ENCODE measurements at places on chromosomes 16 and 17.

GRCh38 chr17:38575781-38576180 lies 30.0 kb downstream of the SRCIN1 start:
- H3K36me3 ChIP-seq = no peaks in the 10 kb centered on the region
- no peak overlapping the region for H3K27ac ChIP-seq
- H3K27me3 ChIP-seq = peaks cover 75% of the 10 kb centered on the region
- H3K4me3 ChIP-seq = no peak overlapping the region
- no peak for DNase-seq

DNA sequence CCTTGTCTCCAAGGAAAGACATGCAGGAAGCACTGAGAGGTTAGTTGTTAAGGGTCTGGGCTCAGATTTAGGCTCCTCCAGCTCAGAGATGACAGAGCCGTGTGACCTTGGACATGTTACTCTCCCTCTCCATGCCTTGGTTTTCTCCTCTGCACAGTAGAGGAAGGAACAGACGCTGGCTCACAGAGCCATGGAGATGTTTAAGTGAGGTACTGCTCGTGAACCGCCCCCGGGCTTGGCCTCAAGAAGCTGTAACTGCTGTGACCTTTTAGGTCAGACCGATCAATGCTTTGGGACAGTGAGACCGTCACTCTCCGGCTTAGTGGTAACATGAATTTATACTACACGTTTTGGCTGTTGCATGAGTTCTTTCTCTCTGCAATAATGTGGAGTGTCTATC lies 197.4 kb downstream of the C16orf95 start:
- no peak for DNase-seq
- no peaks in the 10 kb centered on the region for H3K27me3 ChIP-seq
- no peaks in the 10 kb centered on the region for H3K4me1 ChIP-seq
- H3K4me3 ChIP-seq = no peak overlapping the region
- H3K27ac ChIP-seq = no peak overlapping the region

- H3K27ac ChIP-seq = no peak within 1 kb of the TSS
- H3K36me3 ChIP-seq = peaks cover 60% of the 10 kb centered on the region
- no peaks in the 10 kb centered on the region for H3K4me1 ChIP-seq
- no peak within 1 kb of the TSS for H3K4me3 ChIP-seq
- no peaks in the 10 kb centered on the region for H3K27me3 ChIP-seq
Measured at GRCh38 chr16:67884684-67885083, at the start of gene NRN1L. TSS of gene NRN1L (plus strand) at chr16:67884885. CDS start at chr16:67884904, 19 bp downstream.

DNA sequence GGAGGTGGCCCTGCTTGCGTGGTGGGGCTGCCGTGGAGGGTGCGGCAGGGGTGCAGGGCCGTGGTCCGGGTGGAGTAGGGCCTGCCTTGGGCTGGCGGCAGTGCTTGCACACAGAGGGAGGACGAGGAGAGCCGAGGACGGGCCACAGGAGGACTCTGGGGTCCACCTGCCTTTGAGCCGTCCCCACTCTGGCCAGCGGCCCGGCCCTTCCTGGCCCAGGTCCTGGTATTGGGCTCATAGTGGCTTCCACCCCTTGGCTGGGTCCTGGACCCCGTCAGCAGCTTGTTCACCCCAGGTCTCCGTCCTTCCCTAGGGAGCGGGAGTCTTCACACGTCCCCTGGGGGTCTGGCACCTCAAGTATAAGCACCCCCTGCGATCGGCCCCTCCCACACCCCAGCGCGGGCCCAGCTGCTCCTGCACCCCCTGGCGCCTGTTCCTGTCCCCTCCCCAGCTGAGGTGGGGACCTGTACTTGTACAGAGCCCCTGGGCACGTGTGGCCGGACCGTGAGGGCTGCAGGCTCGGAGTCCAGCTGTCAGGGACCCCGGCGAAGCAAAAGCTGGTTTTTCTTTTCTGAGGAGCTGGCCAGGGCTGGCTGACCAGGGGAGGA lies 40.1 kb downstream of the SOX8 start:
- H3K4me3 ChIP-seq = no peak overlapping the region
- peaks cover 6% of the 10 kb centered on the region for H3K27me3 ChIP-seq
- H3K27ac ChIP-seq = no peak overlapping the region
- H3K4me1 ChIP-seq = no peaks in the 10 kb centered on the region
- no peak for DNase-seq

DNA sequence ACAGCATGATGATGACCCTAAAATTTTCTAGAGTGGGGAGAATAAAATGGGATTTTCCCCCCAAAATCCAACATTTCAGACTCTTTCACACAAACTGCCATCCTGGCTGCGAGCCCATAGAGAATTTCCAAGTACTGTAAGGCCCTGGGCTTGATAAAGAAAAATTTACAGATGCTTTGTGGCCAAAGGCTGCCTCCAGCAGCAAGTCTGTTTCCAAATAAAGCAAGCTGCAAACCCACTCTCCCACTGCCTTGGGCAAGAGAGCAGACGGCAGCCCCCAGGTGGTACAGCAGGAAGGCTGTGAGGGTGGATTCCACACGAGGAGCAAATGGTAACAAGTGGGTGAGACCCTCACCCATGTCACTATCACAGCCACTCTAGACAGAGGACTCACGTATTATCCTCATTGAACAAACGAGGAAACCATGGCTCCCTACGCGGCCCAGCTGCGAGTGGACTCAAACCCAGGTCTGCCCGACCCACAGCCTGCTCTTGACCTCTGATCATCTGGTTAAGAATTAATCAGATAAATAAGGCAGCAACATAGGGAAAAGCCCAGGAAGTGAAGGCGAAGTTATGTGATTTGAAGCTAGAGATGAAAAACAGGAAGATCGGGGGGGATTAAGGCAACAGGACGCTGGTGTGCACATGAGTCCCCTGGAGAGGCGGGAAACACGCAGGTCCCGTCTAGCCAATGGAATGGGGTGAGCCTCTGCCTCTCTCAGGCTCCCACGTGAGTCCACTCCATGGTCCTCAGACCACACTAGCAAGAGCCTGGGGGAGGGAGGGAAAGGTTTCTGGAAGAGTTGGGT lies 37.4 kb downstream of the AXIN2 start:
- H3K27ac ChIP-seq = no peak overlapping the region
- no peak overlapping the region for H3K4me3 ChIP-seq
- no peaks in the 10 kb centered on the region for H3K36me3 ChIP-seq
- H3K27me3 ChIP-seq = no peaks in the 10 kb centered on the region
- no peak for DNase-seq

DNA sequence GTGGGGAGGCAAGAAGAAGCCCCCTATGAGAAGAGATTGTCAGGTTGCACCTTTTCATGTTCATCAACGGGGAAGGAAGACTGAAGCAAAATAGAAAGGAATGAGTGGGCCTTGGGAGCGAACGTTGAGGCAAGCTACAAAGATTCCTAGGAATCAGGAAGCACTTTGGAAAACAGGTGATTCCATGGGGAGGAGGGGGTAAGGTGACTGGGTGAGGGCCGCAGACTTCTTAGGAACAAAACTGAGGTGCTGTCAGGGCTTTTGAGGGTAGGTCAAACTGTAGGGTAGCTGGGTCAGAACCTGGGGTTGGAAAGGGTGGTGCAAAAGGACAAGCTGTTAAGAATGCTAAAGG lies 528 bp downstream of the ITFG1 start:
- peak overlapping the region; percentile 87 for H3K4me3 ChIP-seq
- no peaks in the 10 kb centered on the region for H3K27me3 ChIP-seq
- DNase-seq = no peak
- peaks cover 14% of the 10 kb centered on the region for H3K36me3 ChIP-seq
- H3K4me1 ChIP-seq = peaks cover 47% of the 10 kb centered on the region
- peak overlapping the region; percentile 97 for H3K27ac ChIP-seq

GRCh38 chr16:85615852-85616606 lies 2.9 kb downstream of the GSE1 start:
- peak overlapping the region; percentile 13 for H3K27ac ChIP-seq
- DNase-seq = peak; percentile 90
- H3K36me3 ChIP-seq = peaks cover 9% of the 10 kb centered on the region
- no peaks in the 10 kb centered on the region for H3K27me3 ChIP-seq

DNA sequence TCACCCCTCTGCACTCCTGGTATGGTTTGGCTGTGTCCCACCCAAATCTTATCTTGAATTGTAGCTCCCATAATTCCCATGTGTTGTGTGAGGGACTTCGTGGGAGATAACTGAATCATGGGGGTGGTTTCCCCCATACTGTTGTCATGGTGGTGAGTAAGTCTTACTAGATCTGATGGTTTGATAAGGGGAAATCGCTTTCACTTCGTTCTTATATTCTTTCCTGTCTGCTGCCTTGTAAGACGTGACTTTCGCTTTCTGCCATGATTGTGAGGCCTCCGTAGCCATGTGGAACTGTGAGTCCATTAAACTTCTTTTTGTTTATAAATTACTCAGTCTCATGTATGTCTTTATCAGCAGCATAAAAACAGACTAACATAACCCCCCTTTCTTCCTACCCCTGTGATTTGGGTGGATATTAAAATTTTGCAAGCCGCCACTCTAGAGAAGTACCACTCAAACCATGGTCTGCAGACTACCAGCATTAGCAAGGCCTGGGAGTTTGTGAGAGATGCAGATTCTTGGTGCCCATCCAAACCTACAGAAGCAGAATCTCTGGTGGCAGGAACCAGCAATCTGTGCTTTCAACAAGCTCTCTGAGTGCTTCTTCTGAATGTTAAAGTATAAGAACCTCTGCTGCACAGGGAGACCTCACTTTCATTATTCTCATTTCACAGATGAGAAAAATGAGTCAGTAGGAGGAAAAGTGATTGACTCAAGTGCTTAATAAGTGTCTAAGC lies 999.5 kb upstream of the EEF2KMT start:
- no peaks in the 10 kb centered on the region for H3K27me3 ChIP-seq
- DNase-seq = no peak
- H3K4me1 ChIP-seq = no peaks in the 10 kb centered on the region
- no peaks in the 10 kb centered on the region for H3K36me3 ChIP-seq
- no peak overlapping the region for H3K4me3 ChIP-seq

GRCh38 chr17:78458091-78458490 lies 79.6 kb downstream of the PGS1 start:
- no peaks in the 10 kb centered on the region for H3K27me3 ChIP-seq
- no peak for DNase-seq
- H3K4me3 ChIP-seq = no peak overlapping the region
- H3K4me1 ChIP-seq = no peaks in the 10 kb centered on the region

DNA sequence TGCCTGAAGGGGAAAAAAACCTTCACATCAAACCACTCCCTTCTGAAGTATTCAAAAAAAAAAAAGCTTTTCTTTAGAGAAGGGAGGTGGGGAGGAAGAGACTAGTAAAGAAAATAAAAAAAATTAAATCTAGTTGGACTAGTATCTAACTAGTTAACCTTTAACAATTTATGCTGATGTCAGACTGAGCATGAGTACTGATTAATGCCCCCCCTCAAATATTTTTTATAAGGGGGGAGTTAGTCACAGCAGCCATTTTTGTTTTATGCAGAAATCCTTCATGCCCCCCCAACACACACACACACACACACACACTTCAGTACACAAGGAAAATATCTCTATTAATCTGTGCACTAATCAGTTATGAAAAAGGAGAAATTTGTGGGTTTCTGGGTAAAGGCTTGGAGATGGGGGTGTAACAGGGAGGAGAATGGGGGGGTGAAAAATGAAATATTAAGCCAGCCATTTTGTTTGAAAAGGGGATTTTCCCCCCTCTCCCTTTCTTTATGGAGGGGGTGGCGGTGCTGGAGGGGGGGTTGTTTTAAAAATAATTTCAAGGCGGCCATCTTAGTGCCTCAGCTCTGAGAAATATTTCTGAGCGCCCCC lies 4.7 kb upstream of the CHD3 start:
- H3K27ac ChIP-seq = no peak overlapping the region
- H3K4me3 ChIP-seq = peak overlapping the region; percentile 21
- no peaks in the 10 kb centered on the region for H3K27me3 ChIP-seq
- peaks cover 41% of the 10 kb centered on the region for H3K4me1 ChIP-seq
- H3K36me3 ChIP-seq = no peaks in the 10 kb centered on the region
- DNase-seq = peak; percentile 69

GRCh38 chr17:48026502-48027321 lies 10.9 kb downstream of the COPZ2 start:
- peaks cover 20% of the 10 kb centered on the region for H3K27me3 ChIP-seq
- no peak overlapping the region for H3K27ac ChIP-seq
- H3K4me1 ChIP-seq = peaks cover 36% of the 10 kb centered on the region
- H3K36me3 ChIP-seq = no peaks in the 10 kb centered on the region
- H3K4me3 ChIP-seq = no peak overlapping the region

DNA sequence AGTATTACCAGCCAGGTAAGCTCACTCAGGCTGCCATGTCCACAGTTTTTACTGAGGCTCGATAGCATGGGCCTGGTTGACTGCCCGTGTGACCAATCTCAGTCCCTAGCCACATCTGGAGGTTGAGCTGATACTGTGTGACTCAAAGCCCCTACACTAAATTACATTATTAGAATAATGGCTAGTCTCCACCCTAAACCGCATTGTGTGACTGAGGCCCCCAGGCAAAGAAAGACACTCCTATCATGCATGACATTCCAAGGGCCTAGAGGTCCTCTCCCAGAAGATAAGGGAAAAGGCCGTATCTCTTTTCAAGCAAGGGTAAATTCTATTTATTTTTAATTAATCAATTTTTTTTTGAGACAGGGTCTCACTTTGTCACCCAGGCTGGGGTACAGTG lies 505.3 kb downstream of the HAPSTR1 start:
- no peak overlapping the region for H3K4me3 ChIP-seq
- DNase-seq = no peak
- no peaks in the 10 kb centered on the region for H3K27me3 ChIP-seq
- H3K36me3 ChIP-seq = no peaks in the 10 kb centered on the region

DNA sequence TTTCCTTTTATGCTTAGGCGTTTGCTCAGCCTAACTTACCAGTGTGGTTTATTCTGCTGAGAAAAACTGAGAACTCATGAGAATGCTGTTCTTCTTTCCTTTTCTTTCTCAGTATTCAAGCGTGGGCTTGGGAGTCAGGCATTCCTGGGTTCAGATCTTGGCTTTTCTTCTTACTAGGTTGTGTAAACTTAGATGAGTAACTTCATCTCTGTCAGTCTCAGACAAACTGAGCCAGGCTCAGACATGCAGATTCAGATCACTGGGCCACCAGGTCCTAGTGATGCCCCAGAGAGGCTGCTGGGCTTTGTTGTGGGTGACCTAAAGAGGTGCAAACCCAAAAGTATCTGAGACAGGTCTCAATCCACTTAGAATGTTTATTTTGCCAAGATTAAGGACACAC lies 95.8 kb upstream of the MPHOSPH6 start:
- H3K27ac ChIP-seq = no peak overlapping the region
- no peak overlapping the region for H3K4me3 ChIP-seq
- H3K27me3 ChIP-seq = no peaks in the 10 kb centered on the region
- H3K36me3 ChIP-seq = no peaks in the 10 kb centered on the region
- no peak for DNase-seq
- H3K4me1 ChIP-seq = no peaks in the 10 kb centered on the region

GRCh38 chr16:66470556-66470955 lies 43.5 kb downstream of the BEAN1 start:
- H3K27ac ChIP-seq = no peak overlapping the region
- peaks cover 6% of the 10 kb centered on the region for H3K27me3 ChIP-seq

GRCh38 chr17:50955667-50956120 lies 89.5 kb upstream of the TOB1 start:
- H3K36me3 ChIP-seq = no peaks in the 10 kb centered on the region
- H3K27me3 ChIP-seq = no peaks in the 10 kb centered on the region
- no peak overlapping the region for H3K27ac ChIP-seq
- DNase-seq = no peak
- no peak overlapping the region for H3K4me3 ChIP-seq
